ENCODE measurements at places on chromosomes 4 and X.

GRCh38 chr4:23937173-23937572, 47.3 kb upstream of the PPARGC1A start:
- no peak for DNase-seq

DNA sequence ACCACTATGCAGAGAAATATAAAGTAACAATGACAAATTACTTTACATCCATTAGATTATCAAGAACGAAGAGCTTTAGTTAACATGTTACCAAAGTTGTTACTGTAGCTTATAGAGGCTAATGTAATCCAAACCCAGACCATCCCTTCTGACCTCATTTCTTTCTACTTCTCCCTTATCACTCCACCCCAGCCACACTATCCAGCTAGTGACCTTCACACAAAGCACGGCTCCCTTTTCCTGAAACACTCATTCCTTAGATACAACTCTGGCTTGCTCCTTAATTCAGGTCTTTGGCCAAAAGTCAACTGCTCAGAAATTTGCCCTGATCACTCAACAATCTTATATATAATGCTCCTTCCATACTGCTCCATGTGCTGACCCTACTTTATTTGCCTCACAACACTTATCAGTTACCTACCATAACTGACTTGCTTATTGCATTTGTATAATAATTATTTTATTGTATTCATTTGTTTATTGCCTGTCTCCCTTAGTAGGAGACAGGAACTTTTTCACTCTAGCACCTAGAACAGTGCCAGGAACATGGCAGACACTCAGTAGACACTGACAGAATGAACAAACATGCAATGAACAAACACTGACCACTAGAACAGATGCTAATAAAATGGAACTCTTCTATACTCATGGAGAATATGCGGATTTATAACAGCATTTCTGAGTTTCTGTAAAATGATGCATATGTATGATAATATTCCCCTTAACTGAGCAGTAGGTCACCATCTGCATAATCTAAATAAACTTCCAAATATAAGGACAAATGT, 67.6 kb downstream of the EIF4E start:
- DNase-seq: no peak

- no peak for DNase-seq
Observed at GRCh38 chr4:175087145-175087544, 169.0 kb downstream of the ADAM29 start.

DNA sequence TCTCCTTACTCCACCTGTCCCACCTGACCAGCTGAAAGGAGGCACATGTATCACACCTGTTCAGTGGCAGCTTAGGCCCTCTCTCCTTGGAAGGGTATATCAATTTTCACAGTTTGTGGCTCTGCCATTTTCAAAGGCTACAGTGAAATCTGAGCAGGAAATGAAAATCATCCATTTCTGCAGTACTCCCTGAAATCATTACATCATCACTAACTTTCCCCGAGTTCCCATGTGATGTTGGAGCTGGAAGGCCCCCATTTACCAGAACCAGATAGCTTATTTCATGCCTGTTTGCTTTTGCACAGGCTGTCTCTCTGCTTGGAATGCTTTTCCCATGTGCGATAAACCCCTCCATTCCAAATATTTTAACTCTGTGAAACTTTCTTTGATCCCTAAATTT, 31.0 kb upstream of the STX18 start:
- DNase-seq: no peak

GRCh38 chrX:46178763-46179162, 366.5 kb downstream of the ZNF674 start:
- DNase-seq: no peak

GRCh38 chr4:56976837-56977320, 527 bp downstream of the NOA1 start:
- peak; percentile 2 for DNase-seq

DNA sequence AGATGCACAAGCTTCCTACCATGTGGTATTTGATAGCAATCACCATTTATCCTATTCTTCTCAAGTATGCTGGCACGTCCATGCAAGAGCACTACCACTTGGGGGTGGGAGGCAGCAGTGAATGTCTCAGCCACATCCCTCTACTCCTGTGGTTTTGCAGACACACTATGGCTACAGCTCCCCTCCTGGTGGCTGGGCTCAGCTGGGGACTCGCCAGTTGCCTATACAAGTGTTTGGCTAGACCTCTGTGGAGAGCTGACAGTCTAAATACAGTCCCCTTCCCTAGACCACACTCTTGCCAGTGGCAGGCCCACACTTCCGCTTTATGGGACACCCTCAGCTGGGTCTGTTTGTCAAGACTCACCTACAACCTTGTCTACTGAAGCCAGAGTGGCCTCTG, 53.2 kb downstream of the ADGRA3 start:
- DNase-seq: no peak

GRCh38 chr4:113781439-113782040, 20.0 kb upstream of the CAMK2D start:
- DNase-seq: no peak

DNA sequence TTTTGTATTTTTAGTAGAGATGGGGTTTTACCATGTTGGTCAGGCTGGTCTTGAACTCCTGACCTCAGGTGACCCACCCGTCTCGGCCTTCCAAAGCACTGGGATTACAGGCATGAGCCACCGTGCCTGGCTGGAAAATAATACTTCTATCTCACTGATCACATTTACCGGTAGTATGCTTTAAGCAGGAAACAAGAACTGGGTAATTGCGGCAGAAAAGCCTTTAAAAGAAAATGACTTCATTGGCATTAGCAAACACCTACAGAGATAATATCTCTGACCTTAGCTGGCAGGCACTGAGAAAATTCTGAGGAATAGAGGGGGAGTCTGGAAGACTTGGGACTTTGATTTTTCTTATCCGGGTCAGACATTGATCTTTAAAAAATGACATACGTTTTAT, 78.5 kb downstream of the SHROOM3 start:
- DNase-seq: no peak

DNA sequence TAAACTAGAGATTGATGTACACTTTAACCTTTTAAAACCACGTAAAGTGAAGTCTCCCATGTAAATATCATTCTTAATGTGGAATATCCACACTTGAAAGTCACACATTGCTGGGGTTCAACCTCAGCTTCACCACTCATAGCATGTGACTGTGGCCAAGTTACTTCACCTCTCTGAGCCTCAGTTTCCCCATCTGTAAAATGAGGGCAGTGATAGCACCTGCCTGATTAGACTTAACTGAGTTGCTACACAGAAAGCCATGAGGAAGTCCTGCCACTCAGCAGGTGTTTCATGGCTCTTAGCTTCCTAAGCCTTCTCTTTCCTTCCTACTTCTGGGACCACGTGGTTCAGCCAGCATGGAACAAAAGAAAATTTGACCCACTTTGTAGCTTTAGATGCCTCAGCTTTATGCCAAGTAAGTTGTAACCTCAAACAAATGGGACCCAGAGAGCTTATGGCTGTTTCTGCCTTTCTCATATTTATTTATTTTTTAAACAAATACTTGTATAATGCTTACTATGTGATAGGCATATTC, 277.3 kb upstream of the KLF3 start:
- no peak for DNase-seq
